ENCODE measurements at places on chromosomes 2 and 18. TPM values are rescaled to one million over a fixed set of nuclear protein-coding genes. Genes with fewer than 3 reads are reported as not detected.
A peak's percentile ranks its signal among the peaks of the same experiment; 100 is the strongest.

DNA sequence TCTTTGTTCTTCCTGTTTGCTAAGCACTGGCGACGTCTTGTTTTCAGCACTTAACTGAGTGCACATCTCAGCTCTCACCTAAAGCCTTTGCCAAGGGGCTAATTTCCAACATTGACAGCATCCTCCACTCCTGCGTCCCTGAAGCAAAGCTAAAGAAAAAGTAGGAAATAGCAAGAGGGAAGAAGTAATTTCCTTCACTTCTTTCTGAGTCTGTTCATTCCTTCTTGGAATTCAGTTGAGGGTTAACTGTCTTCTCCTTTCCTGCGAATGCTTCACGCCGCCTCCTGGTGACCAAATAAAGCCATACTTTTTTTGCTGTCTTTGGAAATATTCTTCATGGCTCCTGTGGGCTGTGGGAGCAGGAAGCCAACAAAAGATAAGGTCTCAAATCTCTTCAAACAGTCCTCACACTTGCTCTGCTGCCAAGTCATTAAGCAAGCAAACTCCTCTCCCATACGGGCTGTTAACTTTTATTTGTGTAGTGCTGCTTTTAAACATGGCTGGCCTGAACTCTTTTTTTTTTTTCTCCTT, 100.9 kb downstream of the DPP10 start:
- DNase-seq = peak; percentile 45

DNA sequence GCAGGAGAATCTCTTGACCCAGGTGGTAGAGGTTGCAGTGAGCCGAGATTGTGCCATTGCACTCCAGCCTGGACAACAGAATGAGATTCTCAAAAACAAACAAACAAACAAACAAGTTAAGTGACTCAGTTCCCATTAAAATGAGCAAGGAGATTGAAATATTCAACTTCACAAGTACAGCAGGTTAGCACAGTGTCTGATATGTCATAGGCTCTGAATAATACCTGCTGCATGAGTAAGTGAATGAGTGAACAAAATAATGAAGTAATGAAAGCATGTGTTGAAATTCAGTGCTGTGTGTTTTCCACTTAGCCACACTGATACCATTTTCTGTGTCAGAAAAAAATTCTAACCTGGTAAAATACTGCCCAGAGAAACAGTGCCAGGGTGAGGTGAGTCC, 41.9 kb upstream of the SETBP1 start:
- no peak for DNase-seq

Gene RND3
- total RNA-seq = 31.7 TPM

DNA sequence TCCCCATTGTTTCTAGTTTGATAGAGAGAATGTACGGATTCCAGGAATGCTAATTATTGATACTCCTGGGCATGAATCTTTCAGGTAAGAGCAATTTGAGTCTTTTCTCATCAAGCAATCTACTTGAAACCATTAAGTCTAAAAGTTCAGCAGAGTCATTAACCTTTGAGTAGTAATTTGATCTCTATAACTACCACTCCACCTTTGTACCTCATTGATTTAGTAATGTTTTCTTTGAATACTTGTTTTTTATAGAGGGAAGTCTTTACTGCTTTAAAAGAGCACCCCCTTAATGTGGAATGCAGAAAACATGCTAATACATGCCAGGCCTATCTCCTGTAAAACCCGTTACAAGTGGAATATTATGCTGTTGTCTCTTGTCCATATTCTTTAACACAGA, 45.0 kb downstream of the EIF5B start:
- DNase-seq = no peak

GRCh38 chr18:10797896-10798295, 272.1 kb downstream of the NAPG start:
- DNase-seq = no peak

GRCh38 chr2:71974846-71975245, 172.8 kb downstream of the CYP26B1 start:
- DNase-seq = no peak

DNA sequence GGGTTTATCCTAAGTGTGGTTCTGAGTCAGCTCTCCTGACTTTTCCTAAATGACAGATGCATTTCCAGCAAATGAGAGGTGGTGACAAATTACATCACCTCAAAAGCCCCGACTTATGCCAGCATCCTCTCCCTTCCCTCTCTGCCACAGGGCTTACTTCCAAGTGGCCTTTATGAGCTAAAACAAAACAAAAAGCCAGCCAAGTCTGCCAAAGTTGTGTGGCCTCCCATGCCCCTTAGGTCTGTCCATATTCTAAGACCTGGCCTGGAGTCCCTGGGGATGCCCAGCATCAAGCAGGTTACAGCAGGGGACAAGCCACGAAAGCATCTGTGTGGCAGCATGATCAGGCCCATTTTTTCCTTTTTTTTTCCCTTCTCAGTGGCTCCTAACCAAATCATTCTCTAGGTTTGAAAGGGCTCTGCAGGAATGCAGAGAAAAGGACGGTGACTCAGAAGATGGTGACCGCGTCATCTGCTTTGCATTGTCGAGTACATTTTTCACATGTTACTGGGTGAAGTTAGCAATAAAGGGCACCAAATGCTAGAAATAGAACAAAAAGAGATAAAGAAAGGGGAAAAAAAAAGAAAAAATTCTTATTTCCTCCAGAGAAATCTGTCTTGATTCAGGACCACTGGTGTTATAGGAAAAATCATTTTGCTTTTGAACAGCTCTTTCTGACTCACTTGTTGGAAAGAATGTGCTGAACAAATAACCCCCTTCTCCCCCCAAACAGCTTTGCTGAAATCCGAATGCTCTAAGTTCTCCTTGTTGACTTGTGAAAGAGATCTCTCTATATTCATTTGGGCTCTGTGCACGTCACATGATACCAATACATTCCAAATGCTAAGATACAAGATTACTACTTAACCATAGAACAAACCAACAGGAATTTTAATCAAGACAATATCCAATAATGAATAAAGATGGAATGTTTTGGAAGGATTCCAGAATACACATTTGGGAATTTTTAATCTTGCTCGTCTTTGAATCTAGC, 178.7 kb downstream of the EN1 start:
- DNase-seq = no peak

Gene ALK
- total RNA-seq = 56.4 TPM

Gene WDR7
- 9.8 TPM for total RNA-seq

DNA sequence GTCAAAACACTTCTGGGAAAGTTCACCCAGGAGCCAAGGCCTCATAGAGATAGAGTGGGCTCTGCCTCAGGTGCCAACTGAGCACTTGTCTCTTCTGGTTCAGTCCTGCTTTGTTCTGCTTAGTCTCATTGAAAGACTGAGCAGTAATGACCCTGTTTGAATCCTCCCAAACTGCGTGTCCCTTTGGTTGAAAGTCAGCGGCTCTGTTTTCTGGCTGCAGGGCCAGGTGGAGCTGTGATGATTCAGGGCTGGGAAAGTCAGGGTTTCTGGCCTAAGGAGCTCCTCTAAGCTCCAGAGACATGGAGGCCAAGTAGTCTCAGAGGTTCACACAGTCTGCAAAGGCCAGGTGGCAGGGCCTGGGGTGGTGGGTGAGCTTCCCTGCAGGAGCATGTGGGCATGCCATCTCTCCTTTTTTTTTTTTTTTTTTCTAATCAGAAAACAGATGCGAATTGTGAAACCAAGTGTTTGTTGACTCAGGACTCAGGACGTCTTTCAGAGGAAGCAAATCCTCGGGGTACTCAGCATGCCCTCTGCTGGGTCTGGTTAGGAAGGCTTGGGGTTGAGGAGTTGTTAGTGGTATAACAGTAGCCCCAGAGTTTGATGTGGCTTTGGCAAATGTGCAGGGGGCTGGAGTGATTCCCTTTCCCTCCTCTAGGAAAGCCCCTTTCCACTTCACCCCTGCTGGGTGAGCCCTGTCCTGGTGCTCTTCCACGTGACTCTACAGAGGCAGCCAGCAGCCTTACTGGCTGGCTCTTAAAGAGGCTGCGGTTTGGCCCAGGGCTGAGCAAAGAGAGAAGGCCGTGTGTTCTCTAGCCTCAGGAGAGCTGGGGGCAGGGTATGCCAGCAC, 38.3 kb downstream of the TMEM17 start:
- DNase-seq = peak; percentile 34

Gene LRATD1
- total RNA-seq = not detected

Gene IL1RN
- not detected for total RNA-seq

DNA sequence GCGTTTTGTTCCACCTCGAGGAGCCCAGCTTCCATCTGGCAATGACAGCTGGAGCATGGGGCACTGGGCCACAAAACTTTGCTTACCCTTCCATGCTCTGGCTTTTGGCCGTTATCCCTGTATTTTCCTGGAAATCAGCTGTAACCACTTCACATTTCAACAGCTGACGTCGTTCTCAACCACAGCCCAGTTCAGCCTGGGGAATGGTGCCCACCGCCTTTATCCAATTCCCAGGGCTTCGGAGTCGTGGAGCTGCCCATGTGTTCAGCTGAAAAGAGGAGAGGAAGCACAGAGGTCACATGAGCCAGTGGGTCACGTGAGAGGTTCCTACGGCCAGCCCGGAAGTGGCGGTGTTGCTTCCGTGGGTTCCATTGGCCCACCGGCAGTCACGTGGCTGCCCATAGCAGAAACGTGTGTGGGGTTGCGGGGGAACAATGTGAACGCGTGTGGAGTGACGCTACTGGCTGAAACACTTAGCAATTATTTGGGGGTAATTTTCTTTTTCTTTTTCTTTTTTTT, 16.7 kb upstream of the EDAR start:
- peak; percentile 12 for DNase-seq

DNA sequence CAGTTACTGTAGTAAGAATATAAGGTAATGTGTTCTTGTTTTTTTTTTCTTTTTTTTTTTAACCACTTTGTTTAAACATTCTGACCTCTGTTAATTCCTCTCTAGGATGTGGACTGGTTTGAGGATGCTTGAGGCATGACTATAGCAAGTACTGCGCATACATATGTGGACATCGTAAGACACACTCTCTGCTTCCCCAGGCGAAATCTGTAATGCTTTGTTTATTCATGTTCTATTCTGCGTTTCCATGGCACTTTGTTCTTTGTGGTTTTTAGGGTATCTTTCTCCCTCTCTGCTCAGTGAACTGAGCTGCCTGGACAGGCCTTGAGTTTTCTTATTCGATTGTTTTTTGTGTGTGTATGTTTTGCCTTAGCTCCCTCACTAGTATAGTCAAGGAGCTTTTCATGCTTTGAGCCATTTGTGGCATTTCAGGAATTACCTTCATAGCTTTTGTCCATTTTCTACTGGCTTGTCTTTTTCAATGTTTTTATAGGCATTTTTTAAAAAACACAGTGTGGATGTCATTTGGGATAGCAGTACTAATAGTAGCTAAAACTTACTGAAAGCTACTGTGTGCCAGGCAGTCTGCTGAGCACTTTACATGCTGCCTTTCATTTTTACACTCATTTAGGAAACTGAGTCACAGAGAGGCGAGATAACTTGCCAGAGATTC, 1.9 kb upstream of the SH3BP4 start:
- peak; percentile 42 for DNase-seq

Gene UGT1A5
- total RNA-seq = not detected

- no peak for DNase-seq
These were observed 172.4 kb upstream of the SPOPL start for GRCh38 chr2:138329162-138329561.

Gene SLC16A14
- not detected for total RNA-seq

Gene SPHKAP
- total RNA-seq = 0.04 TPM

Gene PARD6G
- 8.2 TPM for total RNA-seq

All from SJCRH30 (cell line).